ENCODE measurements at places on chromosomes 3 and 15.

- DNase-seq, result peak; percentile 37
Observed at GRCh38 chr15:38414357-38414756, 39.6 kb upstream of the FAM98B start.

DNA sequence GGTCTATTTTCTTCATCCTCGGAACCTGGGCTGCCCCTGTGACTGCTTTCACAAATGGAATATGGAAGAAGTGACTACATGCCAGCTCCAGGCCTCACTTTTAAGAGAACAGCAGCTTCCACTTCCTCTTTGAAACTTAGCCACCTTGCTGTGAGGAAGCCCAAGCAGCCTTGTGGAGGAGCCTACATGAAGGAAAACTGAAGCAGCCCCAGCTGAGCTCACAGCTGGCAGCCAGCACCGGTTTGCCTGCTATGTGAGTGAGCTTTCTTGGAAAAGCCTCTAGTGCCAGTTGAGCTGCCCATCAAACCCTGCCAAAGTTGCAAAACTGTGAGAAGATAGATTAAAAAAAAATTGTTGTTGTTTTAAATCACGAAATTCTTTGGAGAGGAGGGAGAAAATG, 498.0 kb upstream of the PROK2 start:
- DNase-seq, result no peak

- no peak for DNase-seq
Observed at GRCh38 chr15:83299462-83299861, 15.0 kb upstream of the BNC1 start.

DNA sequence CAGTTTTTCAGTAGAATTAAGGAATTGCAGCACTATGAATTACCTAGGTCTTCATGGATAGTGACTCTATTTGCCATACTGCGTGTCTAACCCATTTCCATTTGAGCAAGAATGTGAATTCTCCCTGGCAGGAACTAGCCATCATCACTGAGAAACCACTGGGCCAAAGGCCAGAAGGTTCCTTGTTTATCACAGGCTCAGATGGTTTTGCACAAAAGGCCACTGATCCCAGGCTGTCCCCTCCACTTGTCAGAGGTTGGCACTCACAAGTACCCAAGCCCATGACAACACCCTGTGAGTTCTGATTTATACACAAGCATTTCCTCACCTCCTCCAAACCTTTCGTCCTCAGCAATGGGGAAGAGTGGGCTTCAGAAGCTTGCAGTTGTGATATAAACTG, 131.8 kb downstream of the FOXB1 start:
- DNase-seq, result no peak

- no peak for DNase-seq
Observed at GRCh38 chr3:134258761-134259347, 8.2 kb upstream of the RYK start.

DNA sequence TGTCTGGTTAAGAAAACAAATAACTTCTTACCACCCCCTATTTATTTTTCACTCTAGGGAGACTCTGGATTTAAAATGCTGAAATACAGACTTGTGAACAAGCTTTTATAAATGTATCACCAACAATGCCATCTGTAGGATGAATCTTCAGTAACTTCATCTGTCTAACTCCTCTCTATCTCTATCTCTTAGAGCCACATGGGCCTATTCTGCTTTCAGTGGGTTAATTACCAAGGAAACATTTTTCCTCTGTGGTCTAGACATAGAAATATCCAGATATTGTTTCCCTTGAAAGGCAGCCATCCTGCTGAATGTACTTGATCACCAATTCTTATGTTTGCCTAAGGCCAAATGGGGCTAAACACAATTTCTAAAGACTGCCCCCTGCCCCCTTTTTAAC, 167.6 kb upstream of the COL8A1 start:
- no peak for DNase-seq

DNA sequence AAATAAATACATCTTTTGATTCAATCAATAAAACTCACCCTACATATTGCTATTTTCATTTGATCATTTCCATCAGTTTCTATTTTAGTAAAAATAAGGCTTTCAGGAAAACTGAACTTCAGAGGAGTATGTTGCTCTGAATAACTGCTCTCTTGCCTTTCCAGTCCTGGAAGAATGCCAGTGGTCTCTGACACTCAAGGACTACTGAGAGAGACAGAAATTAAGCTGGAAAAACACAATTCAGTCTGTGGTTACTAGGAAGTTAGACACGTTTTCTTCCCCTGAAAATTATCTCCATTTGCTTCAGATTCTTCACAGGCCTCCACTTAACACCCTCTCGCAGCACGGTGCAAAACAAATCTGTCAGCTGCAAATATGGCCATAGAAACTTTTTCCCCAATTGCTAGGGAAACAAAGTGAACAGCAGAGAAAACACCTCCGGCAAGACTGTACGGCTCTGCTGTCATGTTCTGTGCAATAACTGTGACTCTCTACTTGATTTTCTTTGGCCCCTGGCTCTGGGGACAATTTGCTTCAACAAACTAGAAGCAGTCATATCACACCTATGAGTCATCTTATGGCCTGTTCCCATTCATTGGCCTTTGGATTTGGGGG, 353.0 kb downstream of the MAGI1 start:
- DNase-seq, result no peak

DNA sequence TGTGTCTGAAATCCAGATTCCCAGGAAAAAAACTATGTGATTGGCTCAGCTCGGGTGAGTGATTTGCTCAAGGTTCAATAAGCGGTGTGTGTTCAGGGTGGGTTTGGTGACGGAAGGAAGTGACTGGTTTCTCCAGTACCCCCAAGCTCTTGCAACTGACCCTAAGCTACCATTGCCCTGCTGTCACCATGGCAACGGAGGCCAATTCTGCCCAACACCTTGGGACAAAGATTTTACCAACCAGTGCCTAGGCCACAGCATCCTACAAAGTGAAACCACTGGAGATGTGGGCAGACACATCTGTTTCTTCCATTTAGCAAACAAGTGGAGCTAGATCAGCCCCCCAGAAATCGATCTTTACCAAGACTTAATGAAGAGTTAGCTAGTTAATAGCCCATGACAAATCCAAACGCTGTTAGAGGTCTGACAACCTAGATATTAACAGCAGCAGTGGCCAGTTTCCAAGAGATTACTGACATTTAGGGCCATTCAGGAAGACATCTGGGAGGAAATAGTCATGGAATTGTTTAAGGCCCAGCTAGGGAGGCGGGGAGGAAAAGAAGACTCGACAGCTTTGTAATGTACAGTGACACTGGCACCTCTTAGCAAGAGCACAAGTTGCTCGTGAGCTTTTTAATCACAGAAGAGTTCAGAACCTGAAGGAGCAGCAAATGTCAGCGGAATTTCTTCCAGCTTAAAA, 195.9 kb downstream of the SLCO3A1 start:
- no peak for DNase-seq
